ENCODE measurements at places on chromosomes 16 and 17. TPM values are rescaled to one million over a fixed set of nuclear protein-coding genes. Genes with fewer than 3 reads are reported as not detected.

IRX3 gene
- total RNA-seq, result 0.12 TPM

SBK1 gene
- total RNA-seq, result not detected

TSPAN10 gene
- total RNA-seq, result 1.3 TPM

FOXN1 gene
- total RNA-seq, result under 0.01 TPM

CDH1 gene
- total RNA-seq, result not detected

PARN gene
- 34.9 TPM for total RNA-seq

SDR42E2 gene
- total RNA-seq, result not detected

SMTNL2 gene
- under 0.01 TPM for total RNA-seq

PYY gene
- not detected for total RNA-seq
